ENCODE measurements at places on chromosomes 3 and 15. TPM values are rescaled to one million over a fixed set of nuclear protein-coding genes. Genes with fewer than 3 reads are reported as not detected.

The SLC28A1 gene
- total RNA-seq, result 6.6 TPM

The PRTG gene
- total RNA-seq, result 26.0 TPM

The CMTM8 gene
- 7.5 TPM for total RNA-seq

The ST3GAL6 gene
- total RNA-seq, result 38.2 TPM

The SLC12A1 gene
- total RNA-seq, result 578 TPM

The TIGIT gene
- total RNA-seq, result 1.5 TPM

The TSEN2 gene
- total RNA-seq, result 24.3 TPM

Measured in metanephros (tissue), 2 donors.